ENCODE measurements at places on chromosomes 3 and 15.

- no peak for DNase-seq
Observed at GRCh38 chr3:98991393-98991792, 89.9 kb upstream of the DCBLD2 start.

DNA sequence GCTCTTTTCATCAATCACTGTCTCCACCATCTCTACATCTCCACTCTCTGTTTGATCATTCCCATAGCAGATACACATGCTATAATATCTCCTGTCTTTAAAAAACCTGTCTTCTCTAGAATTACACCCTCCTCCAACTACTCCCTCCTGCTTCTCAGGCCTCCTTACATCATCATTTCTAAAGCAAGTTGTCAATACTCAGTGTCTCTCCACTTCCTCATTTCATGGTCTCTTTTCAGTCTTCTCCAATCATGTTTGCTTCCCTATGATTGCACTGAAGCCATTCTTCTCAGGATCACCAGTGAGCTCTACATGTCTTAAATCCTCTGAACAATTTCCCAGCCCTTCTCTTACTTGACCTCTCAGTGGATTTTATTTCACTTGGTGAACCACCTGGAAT, 87.0 kb upstream of the ZNF280D start:
- no peak for DNase-seq

DNA sequence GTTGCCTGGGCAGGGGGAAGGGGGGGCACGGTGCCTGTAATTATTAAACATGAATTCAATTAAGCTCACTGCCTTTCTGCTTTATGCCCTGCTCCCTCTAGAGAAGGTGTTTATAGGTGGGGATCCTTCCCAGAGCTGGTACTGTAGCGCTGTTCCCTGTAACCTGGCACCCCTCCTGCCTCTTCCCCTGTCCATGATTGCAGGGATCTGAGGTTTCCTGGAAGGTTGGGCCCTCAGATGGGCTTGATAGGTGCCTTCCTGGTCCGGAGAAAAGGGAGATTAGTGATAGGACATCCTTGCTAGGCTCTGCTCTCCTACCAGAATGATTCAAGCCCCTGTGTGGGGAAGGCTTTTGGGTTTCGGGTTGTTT, 2.1 kb upstream of the FAM131A start:
- DNase-seq = peak; percentile 88

DNA sequence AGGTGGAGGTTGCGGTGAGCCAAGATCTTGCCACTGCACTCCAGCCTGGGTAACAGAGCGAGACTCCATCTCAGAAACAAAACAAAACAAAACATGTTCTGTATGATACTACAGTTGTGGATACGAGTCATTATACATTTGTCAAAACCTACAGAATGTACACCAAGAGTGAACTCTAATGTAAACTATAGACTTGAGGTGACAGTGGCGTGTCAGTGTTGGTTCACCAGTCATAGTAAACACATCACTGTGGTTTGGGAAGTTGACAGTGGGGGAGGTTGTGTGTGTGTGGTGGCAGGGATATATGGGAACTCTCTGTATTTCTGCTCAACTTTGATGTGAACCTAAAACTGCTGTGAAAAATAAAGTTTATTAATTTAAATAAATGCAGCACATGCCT, 33.0 kb upstream of the GNB5 start:
- no peak for DNase-seq

- no peak for DNase-seq
Observed at GRCh38 chr3:128276146-128276435, 122.8 kb downstream of the EEFSEC start.

GRCh38 chr15:99682455-99682854, 50.8 kb downstream of the LYSMD4 start:
- no peak for DNase-seq

DNA sequence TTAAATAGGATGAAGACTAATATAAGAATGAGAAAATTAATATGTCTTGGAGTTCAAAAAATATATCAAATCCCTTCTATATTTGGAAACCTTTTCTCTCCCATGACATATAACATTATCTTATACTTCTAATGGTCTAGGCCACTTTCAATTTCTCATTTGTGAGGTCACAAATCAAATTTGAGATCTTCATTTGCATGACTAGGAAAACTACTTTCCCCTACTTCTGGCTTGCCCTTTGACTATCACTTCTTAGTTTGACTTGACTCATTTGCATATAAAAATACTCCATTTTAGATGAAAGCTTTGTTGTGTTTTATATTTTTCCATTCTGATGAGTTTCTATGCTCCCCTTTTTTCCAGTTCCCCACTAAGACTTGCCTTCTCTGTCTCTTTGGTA, 598.6 kb upstream of the TBL1XR1 start:
- DNase-seq = no peak

GRCh38 chr3:94184781-94185180, 121.9 kb downstream of the NSUN3 start:
- no peak for DNase-seq

All from DMS 273 treated with DMSO at 0.1 percent for 48 hours (cell line).